ENCODE measurements at places on chromosomes 3 and 15.

GRCh38 chr3:188842639-188843038, 329.1 kb upstream of the TPRG1 start:
- no peak for DNase-seq

DNA sequence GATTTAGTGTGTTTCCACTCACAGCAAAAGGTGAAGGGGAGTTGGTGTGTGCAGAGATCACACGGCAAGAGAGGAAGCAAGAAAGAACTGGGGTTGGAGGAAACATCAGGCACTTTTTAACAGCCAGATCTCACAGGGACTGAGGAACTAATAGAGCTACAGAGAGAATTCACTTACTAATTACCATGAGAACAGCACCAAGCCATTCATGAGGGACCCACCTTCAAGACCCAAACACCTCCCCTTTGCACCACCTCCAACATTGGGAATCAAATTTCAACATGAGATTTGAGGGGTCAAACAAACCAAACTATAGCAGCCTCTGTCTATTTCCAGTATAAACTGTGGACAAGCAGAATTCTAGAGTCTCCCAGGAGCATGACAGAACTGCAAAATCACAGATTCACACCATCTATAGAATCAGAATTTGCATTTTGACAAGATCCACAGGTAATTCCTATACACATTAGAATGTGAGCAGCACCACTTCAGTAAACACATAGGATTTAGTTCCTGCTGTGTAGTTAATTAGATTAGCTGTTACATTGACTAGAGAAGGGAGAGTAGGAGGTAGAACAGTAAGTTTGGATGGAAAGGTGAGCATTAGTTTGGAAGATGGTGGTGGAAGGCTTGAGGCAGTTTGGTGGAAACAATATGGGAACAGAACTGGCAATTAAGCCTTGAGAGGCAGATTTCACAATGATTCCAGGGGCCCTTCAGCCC, 311.7 kb downstream of the NSUN3 start:
- DNase-seq, result no peak

- DNase-seq, result no peak
Measured at GRCh38 chr15:66171841-66172240, 81.7 kb downstream of the MEGF11 start.

DNA sequence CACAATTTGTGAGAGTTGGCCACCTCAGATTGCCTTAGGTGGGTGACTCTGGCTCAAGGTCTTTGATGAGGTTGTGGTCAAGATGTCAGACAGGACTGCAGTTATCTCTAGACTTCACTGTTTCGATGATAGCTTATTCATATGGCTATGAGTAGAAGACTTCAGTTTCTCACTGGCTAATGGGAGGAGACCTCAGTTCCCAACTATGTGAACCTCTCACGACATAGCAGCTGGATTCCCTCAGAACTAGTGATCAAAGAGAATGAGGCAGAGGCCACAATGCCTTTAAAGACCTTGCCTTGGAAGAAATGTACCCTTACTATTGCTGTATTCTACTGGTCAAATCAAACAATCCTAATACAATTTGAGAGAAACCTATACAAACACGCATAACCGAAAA, 607.5 kb upstream of the ROBO2 start:
- no peak for DNase-seq

DNA sequence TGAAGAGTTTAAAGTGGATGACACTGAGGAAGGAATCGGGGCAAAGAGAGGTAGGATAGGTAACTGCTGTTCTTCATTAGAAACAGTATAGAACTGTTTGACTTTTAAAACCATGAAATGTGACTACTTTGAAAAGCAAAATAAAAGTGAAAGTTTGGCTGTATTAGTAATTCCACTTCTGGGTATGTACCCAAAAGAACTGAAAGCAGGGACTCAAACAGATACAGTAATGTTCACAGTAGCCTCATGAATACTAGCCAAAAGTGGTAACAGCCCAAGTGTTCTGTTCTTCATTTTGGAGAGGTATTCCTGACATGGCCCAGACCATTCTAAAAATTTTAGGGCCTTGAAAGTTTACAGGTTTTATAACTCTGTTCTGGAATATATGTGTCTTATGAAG, 1055.4 kb downstream of the TBL1XR1 start:
- no peak for DNase-seq

DNA sequence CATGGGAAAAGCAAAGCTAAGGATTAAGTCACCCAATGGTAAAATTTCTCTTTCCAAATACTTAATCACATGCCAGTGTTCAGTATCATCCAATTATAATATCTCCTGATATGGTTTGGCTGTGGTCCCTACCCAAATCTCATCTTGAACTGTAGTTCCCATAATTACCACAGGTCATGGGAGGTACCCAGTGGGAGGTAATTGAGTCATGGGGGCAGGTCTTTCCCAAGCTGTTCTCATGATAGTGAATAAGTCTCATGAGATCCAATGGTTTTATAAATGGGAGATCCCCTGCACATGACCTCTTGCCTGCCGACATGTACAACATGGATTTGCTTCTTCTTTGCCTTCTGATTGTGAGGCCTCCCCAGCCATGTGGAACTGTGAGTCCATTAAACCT, 26.1 kb upstream of the NMB start:
- no peak for DNase-seq

DNA sequence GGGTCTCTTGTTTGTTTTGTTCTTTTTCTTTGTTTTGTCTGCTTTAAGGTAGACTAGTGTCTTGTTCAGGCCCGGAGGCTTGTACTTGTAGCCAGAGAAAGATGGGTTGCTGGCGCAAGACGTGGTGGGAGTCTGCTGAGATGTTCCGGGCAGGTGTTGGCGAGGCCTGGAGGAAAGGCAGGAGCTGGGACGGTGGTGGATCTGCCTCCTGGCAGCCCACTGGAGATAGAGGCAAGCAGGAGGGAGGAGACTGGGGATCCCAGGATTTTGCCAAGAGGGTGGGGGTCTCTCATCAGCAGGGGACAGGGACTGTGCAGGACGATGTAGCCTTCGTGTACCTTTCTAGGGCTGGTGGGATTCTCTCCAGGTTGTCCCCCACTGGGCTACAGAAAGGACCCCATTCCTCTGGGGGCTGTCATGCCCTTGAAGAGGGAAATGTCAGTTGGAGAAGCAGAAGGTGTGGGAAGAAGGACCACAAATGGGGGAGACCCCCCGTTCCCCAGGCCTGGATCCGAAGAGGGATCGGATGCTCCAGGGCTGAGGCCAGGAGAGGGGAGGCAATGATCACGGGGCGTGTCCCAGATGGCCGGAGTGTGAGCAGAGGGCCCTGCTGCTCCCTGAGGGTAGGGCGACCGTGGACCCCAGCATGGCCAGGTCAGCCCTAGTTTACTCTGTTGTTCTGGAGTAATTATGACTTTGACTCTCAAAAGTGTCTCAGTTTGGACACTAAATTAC, 7.0 kb downstream of the CHAC1 start:
- DNase-seq, result no peak

DNA sequence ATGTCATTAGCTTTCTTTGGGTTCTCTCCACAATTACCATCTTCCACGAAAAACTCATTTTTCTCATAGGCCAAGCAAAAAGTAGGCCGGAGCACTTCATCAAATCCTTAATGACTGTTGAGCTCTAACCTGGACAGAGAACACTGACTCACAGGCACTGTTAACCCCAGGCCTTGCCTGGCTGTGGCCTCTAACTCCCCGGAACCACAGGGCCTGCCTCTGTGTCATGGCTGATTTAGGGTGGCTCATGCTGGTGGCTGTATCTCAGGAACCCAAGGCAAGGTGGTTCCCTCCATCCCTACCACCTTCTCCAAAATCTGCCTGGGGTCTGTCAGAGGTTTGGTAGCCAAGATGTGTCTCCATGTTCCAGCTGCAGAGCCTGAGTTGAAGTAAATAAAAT, 3.6 kb downstream of the CRTAP start:
- DNase-seq, result no peak

DNA sequence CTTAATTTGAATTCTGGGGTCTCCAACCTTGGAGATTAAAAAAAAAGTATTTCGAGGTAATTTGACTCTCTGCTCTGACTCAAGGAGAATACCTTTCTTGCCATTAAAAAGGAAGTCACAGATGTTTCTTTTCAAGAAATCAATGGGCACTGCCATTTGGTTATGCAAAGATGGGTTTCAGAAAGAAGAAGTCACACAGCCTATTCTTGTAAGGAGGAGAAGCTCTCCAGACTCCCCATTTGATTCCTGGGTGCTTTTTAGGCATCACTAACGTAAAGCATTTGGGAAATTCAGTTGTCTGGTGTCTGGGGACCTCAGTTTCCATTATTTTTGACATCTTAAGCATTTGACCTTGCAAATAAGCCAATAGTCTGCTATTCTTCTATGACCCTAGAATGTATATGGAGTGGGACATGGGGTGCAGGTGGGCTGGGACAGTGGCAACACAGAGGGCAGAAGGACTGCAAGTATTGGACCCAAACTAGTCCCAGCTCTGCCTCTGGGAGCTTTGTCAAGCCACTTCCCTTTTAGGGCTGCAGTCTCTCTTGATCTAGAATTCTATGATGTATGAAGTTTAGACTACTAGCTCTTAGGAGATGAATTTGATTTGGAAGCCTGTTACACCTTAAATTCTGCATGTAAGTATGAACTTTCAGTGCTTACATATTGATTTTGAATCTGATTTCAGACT, 27.8 kb downstream of the IL5RA start:
- DNase-seq, result no peak
